Daoy (cell line): ENCODE measurements at places on chromosomes 12 and 14.

DNA sequence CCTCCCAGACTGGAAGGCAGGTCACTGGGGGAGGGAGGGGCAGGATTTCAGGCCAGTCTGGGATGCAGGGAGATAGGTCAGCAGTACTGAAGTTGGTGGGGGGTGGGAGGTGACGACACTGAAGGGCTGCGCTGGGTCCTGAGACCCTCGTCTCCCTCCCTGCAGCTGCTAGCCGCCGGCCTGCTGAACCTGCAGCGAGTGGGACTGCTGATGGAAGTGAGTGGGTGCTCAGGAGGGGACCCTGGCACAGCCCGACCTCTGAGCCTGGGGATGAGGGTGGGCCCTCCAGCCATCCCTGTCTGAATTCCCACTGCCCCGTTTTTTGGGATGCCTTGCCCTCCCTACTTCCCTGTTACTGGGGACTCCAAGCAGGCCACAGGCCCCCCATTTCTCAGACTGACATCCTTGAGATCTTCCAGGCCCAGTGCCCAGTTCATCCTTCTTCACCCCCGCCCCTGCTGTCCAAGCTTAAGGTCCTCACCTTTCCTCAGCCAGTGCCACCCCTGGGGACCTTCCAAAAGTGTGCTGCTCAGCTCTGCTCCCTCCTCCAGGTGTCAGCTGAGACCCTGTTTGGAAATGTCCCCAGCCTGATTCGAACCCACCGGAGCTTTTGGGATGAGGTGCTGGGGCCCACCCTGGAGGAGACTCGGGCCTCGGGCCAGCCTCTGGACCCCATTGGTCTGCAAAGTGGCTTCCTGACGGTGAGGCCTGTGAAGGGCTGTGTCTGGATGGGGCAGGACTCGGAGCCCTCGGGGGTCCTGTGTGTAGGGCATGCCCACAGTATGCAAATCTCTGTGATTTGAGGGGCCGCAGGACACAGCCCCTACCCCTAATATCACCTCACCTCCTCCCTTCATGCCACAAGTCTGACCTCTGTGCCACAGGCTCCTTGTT lies 5.5 kb downstream of the PLEKHG6 start:
- DNase-seq: no peak

DNA sequence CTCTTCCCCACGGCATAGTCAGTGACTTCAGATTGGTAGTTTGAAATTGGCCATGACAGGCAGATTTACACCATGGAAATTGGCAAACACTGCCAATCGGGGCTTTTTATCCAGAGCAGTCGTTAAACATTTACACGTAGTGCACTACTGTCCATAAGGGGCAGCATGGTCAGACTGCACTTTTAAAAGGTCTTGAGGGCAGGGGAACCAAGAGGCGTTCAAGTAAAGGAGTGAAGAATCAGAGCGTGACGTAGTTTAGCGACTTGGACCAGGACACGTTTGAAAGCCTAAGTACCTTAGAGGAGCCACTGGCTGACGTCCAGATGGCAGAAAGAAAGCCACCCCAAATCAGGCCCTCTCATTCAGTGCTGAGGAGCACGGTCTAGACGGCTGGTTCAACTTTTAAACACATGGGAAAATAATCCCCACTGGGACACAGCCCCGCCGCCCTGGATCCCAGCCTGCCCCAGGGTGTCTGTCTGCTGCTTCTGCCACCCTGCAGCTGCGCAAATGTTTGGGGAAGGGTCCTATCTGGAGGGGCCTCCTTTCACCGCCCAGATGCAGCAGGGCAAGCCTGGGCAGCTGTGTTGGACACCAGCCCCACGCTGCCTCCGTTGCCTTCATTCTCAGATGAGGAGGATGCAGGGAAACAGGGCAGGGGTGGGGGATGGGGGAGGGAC lies 52.5 kb upstream of the PPP2R5C start:
- DNase-seq: no peak

DNA sequence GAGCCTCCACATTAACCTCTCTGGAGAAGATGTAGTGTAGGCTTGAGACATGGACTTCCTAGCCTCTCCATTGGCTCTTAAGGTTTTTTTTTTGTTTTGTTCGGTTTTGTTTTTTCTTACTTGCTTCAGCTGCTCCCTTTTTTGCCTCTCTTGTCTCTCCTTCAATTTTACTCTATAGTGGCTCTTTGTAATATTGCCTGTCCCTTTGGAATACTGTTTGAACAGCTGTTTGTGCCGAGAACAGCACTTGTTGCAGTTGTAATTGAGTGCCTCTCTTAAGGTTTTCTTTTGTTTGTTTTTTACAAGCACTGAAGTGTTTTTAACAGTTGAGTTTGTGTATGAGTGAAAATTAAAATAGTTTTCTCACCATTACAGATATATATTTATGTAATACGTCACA lies 567.7 kb downstream of the LRFN5 start:
- no peak for DNase-seq

- DNase-seq: no peak
Observed at GRCh38 chr14:104284107-104284592, 145.8 kb downstream of the KIF26A start.

- DNase-seq: no peak
Observed at GRCh38 chr14:68696266-68696665, 96.6 kb downstream of the ZFP36L1 start.

DNA sequence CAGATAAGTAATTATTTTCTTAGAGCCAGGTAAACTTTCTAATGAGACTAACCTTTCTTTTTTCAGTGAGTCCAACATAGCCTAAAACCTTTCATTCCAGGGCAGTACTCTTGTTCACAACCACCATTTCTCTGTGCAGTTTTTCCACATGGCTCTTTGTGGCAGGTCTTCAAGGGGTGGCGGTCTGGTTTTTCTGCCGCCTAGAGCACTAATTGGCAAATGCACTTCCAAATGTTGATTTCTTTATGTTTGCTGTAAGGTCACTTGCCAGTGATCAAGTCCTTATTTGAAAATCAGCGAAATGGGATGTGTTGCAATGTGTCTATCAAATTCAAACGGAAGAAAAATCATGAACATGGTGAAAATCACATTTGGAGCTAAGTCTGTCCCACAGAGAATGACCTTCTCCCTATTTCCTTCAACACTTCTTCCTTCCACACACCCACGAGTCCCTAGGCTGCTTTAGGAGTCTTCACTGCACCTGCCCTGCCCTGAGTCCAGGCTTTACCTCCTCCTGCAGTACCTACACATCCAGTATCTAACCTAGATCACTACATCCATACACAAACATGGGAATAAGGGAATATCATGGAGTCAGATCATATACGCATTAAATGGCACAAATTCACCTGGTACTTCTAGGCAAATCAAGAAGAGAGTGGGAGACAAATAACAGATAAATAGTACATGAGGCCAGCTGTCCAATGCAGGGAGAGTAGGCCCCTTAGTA lies 1.9 kb downstream of the SRGAP1 start:
- DNase-seq: peak; percentile 17

DNA sequence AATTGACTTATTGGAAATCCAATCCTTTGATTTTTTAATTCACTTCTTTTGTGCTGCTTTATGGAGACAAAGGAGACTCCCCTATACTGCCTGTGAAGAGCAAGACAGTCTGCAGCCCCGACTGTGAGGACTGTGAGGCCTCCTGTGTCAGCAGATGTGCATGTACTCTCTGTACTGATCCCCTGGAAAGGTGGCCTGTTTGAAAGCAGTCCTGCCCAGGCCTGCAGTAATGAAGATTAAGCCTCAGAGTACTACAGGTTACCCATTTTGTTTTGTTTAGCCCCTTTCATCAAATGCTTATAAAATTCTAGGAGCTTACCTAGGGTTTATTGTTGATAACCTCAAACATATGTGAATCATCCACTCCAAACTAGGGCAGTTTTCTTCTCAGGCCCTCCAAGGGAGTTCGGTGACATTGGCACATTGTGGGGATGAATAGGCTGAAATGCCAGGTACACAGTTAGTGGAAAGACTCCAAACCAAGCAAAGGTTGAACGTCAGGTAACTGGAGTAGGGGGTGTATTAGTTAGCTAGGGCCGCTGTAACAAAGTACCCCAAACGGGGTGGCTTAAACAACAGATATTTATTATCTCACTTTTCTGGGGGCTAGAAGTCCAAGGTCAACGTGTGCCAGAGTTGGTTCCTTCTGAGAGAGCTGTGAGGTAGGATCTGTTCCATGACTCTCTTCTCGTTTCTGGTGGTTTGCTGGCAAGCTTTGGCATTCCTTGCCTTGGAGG lies 208.7 kb upstream of the BCL2L14 start:
- DNase-seq: no peak

DNA sequence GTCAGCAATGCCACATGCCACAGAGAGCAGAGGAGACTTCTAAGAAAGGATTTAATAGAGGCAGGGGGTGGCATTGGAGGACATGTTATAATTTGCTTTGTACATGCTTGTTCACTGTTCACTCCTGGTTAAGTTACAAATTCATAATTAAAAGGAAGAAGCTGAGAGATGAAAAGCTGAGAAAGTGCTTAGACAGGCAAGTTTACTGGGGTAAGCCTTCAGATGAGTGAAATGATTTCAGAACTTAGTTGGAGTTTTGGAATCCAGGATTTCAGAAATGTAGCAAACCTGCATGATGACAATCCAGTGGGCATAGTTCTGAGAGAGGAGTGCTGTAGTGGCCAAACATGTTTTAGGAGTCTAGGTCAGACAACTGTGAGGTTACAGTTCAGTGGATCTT lies 67.3 kb upstream of the FBXO33 start:
- DNase-seq: no peak

DNA sequence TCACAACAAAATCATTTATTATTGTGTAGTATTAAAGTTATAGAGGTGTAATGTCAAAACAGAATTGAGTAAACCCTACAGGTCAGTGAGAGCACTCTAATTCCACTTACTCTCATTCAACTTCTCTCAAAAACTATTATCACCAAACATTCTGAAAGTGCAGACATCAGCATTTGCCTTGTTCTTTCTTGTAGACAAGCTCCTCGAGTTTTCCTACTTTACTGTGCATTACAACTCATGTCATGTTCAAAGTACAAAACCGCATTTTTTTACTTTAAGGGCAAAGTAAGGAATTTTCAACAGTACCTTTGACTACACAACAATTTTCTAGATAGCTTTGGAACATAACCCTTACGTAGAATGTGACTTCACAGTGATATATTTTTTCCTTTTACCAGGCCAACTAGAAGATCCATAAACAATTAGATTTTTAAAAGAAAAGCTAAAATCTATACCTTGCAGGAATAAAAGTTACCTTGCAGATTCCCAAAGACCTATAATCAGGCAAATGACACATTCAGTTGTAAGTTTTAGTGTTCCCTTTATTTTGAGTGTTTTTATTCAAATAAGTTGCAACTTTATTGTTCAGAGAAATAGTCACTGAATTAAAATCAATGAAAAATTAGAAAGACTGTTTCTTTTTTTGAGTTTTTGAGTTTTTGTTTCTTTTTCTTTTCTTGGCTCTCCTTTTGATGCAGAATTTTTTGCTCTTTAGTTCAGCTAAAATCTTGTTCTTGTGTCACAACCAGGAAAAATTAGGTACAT lies 12.7 kb upstream of the USP15 start:
- no peak for DNase-seq

GRCh38 chr12:112430929-112431328 lies 12.2 kb downstream of the PTPN11 start:
- DNase-seq: no peak

GRCh38 chr14:75877884-75878283 lies 103.9 kb downstream of the TGFB3 start:
- DNase-seq: no peak

DNA sequence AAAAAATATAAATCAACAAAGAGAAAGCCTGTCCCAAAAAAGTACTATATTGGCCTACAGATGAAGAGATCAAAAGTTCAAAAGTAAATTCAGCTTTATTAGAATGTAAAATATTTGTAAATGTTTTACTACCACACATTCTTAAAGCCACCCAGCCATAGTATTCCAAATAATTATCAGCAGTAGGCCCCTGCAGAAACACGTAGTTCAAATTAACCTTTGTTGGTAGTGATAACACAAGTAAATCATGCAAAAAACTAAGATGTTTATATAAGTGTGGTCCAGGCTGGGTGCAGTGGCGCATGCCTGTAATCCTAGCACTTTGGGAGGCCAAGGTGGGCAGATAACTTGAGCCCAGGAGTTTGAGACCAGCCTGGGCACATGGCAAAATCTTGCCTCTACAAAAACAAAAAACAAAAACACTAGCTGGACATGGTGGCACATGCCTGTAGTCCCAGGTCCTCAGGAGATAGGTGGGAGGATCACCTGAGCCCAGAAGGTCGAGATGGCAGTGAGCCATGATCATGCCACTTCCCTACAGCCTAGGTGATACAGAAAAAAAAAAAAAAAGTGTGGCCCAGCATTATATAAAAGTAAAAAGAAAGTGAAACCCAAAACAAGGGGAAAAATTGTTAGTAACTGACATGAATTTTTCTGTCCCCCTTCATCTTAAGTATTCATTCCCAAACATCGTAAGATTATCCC lies 17.9 kb downstream of the SPTLC2 start:
- no peak for DNase-seq

DNA sequence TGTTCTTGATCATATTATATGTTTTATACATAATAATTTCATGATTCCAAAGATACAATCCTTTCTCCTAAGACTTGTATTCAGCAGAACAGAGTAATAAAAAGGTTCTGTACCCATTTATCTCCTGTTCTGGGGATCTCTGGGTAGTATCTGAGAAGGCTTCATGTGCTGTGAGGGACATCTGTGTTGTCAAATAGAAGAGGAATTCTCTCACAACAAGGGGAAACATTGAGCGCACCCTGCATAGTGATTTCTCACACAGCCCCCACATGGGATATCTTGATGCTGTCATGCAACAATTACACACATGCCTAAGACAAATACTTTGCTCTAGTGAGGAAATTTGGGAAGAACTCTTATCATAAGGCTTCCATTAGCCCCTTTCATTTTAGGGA lies 101.8 kb upstream of the ATF1 start:
- no peak for DNase-seq

DNA sequence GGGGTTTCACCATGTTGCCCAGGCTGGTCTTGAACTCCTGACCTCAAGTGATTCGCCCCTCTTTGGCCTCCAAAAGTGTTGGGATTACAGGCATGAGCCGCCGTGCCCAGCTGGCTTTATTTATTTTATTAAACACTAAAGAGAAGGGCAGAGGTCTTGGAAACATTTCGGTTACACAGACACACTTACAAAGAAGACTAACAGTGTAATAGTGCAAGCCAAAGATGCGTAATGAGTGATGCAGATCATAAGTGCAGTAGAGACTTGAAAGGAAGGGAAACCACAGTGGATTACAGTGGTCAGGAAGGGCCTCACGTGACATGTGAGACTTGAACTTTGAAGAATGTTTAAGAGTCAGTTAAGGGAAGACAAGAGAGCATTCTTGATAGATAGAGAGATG lies 33.9 kb upstream of the CDK17 start:
- peak; percentile 84 for DNase-seq

DNA sequence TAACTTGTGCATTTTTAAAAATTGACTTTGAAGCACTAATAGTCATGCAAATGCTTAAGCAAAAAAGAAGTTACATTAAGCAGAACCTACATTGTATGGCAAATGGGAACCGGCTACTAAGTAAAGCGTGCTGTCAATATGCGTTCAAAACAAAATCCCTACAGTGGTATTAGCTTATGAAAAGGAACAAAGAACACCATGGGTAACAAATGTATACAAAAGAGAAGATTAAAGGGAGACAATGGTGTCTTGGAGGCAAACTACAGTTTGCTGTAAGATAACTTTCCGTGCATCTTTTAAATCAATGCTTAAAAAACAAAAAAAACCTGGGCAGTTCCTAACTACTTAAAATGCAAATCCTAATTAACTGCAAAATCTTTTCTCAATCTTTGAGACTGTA lies 10.5 kb downstream of the CDK2AP1 start:
- no peak for DNase-seq

- DNase-seq: no peak
Observed at GRCh38 chr12:124374567-124374966, 79.7 kb downstream of the RFLNA start.
